ENCODE measurements at places on chromosomes 6 and 20. TPM values are rescaled to one million over a fixed set of nuclear protein-coding genes. Genes with fewer than 3 reads are reported as not detected.
A peak's percentile ranks its signal among the peaks of the same experiment; 100 is the strongest.

DNA sequence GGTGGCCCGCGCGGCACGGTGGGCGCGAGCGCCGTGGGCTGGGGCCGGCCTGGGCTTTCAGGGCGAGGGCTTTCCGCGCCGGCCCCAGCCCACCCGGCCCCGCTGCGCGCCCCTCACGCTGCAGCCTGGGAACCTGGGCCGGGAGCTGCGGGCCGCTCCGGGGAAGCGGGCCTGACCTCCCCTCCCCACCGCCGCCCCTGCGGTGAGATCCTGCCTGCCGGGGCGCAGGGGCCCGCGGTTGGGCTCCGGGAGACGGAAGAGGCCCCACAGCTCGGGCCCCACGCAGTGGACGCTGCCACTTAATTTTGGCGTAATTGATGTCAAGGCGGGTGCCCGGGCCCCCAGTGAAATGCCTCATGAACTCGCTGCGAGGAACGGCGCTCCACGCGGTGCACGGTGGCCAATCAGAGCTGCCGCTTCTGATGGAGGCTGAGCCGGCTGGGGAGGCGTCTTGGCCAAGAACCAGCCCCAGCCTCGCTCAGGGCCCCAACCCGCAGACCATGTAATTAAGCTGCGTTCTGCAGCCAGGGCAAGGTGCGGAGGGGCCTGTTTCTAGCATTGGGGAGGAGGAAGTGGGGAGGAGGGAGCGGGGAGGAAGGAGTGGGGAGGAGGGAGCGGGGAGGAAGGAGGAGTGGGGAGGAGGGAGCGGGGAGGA, 96.1 kb upstream of the BHLHE23 start:
- peak overlapping the region; percentile 50 for H3K27ac ChIP-seq
- no peak for DNase-seq
- H3K4me3 ChIP-seq: peak overlapping the region; percentile 54
- H3K4me1 ChIP-seq: no peaks in the 10 kb centered on the region
- H3K36me3 ChIP-seq: no peaks in the 10 kb centered on the region

KCNK15 gene
- 1.5 TPM for total RNA-seq

GRCh38 chr6:99592900-99593299, 13.7 kb upstream of the PRDM13 start:
- H3K4me1 ChIP-seq: peaks cover 20% of the 10 kb centered on the region
- H3K27me3 ChIP-seq: no peaks in the 10 kb centered on the region
- DNase-seq: no peak
- no peak overlapping the region for H3K4me3 ChIP-seq
- H3K36me3 ChIP-seq: no peaks in the 10 kb centered on the region
- no peak overlapping the region for H3K27ac ChIP-seq

GRCh38 chr6:161901740-161902426, 628.0 kb upstream of the AGPAT4 start:
- H3K27me3 ChIP-seq: no peaks in the 10 kb centered on the region
- DNase-seq: no peak
- no peak overlapping the region for H3K4me3 ChIP-seq

ITCH gene
- total RNA-seq: 30.9 TPM

OR2H1 gene
- total RNA-seq: not detected

Measured in vagina (tissue), 2 donors.